H9 (cell line): ENCODE measurements at places on chromosomes 5 and 9. TPM values are rescaled to one million over a fixed set of nuclear protein-coding genes. Genes with fewer than 3 reads are reported as not detected.

The GLRA1 gene
- total RNA-seq = not detected in 2 replicates

DNA sequence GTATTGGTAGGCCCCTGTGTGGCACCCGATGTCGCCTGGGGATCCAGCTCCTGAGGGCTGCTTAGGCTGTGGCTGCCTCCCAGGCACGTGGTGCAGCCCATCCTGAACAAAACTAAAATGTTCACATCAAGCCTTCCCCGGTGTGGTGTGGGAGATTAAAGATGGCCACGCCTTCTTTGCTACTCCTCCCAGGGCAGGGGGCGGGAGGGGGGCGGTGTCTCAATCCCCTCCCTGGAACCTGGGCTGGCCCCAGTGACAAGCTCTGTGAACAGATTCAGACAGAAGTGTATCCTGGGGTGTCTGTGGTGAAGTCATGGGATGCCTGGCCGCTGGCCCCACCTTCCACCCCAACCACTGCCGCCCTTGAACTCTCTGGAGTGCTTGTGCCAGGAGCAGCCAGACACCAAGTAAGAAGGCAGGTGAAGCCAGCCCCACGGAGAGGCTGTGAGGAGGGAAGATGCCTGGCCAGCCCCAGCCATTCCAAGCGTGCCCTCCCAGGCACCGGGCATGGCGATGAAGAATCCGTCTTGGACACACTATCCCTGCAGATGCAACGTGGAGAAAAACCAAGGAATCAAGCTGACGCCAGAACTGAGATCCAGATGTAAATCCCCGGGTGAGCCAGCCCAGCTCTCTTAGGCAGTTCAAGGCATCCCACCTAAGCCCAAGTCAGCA, 75.8 kb downstream of the AK8 start:
- H3K27ac ChIP-seq = no peak overlapping the region
- no peaks in the 10 kb centered on the region for H3K36me3 ChIP-seq

The SOHLH1 gene
- total RNA-seq = not detected in 2 replicates

- peak overlapping the region; percentile 66; the same call in 2 of the 3 replicates for H3K4me3 ChIP-seq
- no peak overlapping the region for H3K27ac ChIP-seq
- H3K4me1 ChIP-seq = peaks cover 3% of the 10 kb centered on the region; the same call in 1 of the 2 replicates
- peak; percentile 58 for DNase-seq
- H3K36me3 ChIP-seq = no peaks in the 10 kb centered on the region; the same call in 1 of the 2 replicates
Measured at GRCh38 chr9:137076636-137077009, 694 bp upstream of the UAP1L1 start.

DNA sequence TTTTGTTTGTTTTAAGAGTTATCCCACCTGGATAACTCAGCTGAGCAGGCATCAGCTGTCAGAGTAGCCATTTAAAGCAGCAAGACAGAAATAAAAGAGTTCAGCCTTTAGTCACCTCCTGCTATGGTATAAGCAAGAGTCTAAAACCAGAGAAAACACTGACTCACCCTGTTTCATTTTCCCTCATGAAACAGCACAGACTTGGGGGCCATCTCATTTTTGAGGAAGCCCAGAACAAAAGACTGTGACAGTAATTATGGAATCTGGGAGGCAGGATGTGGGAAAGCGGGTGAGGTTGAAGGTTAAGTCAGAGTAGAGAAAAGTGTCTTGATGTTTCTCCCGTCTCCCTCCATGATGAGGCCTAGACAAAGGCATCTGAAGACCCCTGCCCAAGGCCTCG, 90.2 kb upstream of the FAM174A start:
- no peaks in the 10 kb centered on the region for H3K27me3 ChIP-seq
- H3K4me3 ChIP-seq = no peak overlapping the region
- no peaks in the 10 kb centered on the region for H3K4me1 ChIP-seq

DNA sequence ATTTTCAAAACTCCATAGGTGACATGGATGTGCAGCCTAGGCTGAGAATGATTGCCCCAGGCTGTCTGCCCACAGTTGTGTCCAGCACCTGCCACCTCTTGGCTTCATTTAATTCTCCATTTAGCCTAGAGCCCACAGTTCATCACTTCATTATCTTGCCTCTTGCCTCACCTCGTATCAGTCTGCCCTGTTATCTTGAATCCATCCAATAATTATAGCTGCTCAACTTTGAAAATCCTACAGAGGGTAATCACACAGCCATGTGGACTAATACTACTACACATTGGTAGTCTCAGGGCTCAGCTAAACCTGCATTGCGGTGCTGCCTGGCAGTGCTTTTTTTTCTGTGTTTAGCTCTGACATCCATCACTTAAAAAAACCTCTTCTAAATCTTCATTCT, 7.4 kb downstream of the UGCG start:
- H3K4me1 ChIP-seq = no peaks in the 10 kb centered on the region; the same call in 1 of the 2 replicates
- H3K27ac ChIP-seq = no peak overlapping the region
- H3K4me3 ChIP-seq = no peak overlapping the region
- DNase-seq = no peak
- H3K36me3 ChIP-seq = peaks cover 4% of the 10 kb centered on the region

- peaks cover 8% of the 10 kb centered on the region; the same call in 1 of the 2 replicates for H3K27me3 ChIP-seq
- no peaks in the 10 kb centered on the region for H3K36me3 ChIP-seq
- H3K4me3 ChIP-seq = no peak overlapping the region
- no peak for DNase-seq
- no peak overlapping the region for H3K27ac ChIP-seq
- H3K4me1 ChIP-seq = peaks cover 3% of the 10 kb centered on the region; the same call in 1 of the 2 replicates
Measured at GRCh38 chr9:133115604-133116345, 5.3 kb downstream of the RALGDS start.

- no peak overlapping the region for H3K4me3 ChIP-seq
- H3K4me1 ChIP-seq = no peaks in the 10 kb centered on the region
- H3K27me3 ChIP-seq = no peaks in the 10 kb centered on the region
- peak; percentile 82 for DNase-seq
Measured at GRCh38 chr9:132114102-132114707, 34.5 kb upstream of the MED27 start.

DNA sequence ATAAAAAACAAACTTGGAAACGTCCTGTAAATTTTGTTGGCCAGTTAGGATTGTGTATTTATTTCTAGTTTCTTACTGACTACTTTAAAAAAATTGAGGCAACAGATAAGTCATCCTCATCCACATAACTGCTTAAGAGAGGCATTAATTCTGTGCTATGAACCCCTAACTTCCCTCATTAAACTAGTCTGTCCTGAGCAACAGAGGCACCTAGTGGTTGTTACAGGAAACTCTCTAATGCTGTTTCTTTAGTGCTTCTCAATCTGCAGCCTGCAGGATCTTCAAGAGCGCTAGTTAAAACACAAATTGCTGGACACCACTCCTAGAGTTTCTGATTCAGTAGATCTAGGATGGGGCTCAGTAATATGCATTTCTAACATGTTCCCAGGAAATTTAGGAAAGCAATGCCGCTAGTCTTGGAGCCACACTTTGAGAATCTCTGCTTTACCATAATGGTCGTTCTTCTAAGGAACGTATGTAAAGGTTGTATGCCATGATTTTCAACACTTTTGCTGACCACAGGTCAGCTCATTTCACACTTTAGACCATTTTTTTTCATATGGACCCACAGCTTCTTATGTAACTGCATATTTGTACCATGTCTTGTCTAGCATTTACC, 410.1 kb upstream of the SMARCA2 start:
- H3K27ac ChIP-seq = no peak overlapping the region
- no peaks in the 10 kb centered on the region for H3K4me1 ChIP-seq
- H3K4me3 ChIP-seq = no peak overlapping the region
- no peak for DNase-seq

- H3K4me3 ChIP-seq = no peak overlapping the region
- no peaks in the 10 kb centered on the region; the same call in 1 of the 2 replicates for H3K4me1 ChIP-seq
- DNase-seq = peak; percentile 64
- no peak overlapping the region for H3K27ac ChIP-seq
Measured at GRCh38 chr9:93810028-93810971, 144.9 kb downstream of the BARX1 start.

GRCh38 chr5:54080831-54081230, 229.5 kb downstream of the ARL15 start:
- H3K36me3 ChIP-seq = no peaks in the 10 kb centered on the region
- H3K27me3 ChIP-seq = no peaks in the 10 kb centered on the region
- no peaks in the 10 kb centered on the region for H3K4me1 ChIP-seq
- no peak overlapping the region for H3K27ac ChIP-seq
- DNase-seq = no peak
- no peak overlapping the region for H3K4me3 ChIP-seq

The CDO1 gene
- total RNA-seq = 11.2 and 12.2 TPM in 2 replicates

GRCh38 chr9:110128664-110129329, 79.2 kb downstream of the C9orf152 start:
- no peak for DNase-seq
- no peak overlapping the region for H3K27ac ChIP-seq
- H3K4me1 ChIP-seq = peaks cover 45% of the 10 kb centered on the region
- no peaks in the 10 kb centered on the region for H3K27me3 ChIP-seq

GRCh38 chr5:137304226-137304874, 194.8 kb downstream of the SPOCK1 start:
- H3K36me3 ChIP-seq = no peaks in the 10 kb centered on the region
- H3K4me3 ChIP-seq = no peak overlapping the region
- no peak overlapping the region for H3K27ac ChIP-seq
- peaks cover 2% of the 10 kb centered on the region; the same call in 1 of the 2 replicates for H3K27me3 ChIP-seq
- no peak for DNase-seq
- peaks cover 3% of the 10 kb centered on the region; the same call in 1 of the 2 replicates for H3K4me1 ChIP-seq

GRCh38 chr9:87793292-87793691, 67.4 kb downstream of the CTSL start:
- no peaks in the 10 kb centered on the region for H3K36me3 ChIP-seq
- H3K27ac ChIP-seq = no peak overlapping the region
- no peak for DNase-seq
- H3K27me3 ChIP-seq = no peaks in the 10 kb centered on the region

The PCDHGA11 gene
- 2.6 and 2.7 TPM in 2 replicates for total RNA-seq

The CATSPER3 gene
- 0.31 and 0.50 TPM in 2 replicates for total RNA-seq

DNA sequence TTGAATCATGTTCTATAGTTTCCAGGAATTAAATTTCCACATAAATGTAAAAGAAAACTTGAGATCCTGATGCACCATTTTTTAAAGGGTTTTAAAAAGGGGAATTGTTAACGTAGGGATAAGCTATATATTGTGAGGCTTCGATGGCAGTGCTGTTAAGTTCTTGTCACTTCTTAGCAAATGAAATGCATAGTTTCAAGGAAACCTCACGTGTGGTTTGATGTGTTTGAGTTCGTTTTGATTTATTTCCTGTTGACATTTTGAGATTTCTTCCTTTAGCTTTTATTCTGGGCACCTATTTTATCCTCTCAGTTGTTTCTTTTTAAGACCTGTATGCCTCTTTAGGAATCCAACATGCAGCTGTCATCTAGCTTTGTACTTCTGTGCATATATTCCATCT, 301.0 kb downstream of the DOCK8 start:
- no peak overlapping the region for H3K27ac ChIP-seq
- no peak overlapping the region for H3K4me3 ChIP-seq
- no peaks in the 10 kb centered on the region for H3K27me3 ChIP-seq
- H3K4me1 ChIP-seq = no peaks in the 10 kb centered on the region
- peaks cover 3% of the 10 kb centered on the region for H3K36me3 ChIP-seq

GRCh38 chr9:75780185-75780584, 110.3 kb upstream of the PCSK5 start:
- no peaks in the 10 kb centered on the region; the same call in 1 of the 2 replicates for H3K36me3 ChIP-seq
- no peaks in the 10 kb centered on the region for H3K4me1 ChIP-seq
- DNase-seq = no peak
- H3K27me3 ChIP-seq = no peaks in the 10 kb centered on the region
